Upper lobe of right lung (tissue), 1 donor: ENCODE measurements at places on chromosomes 5 and 9.

- H3K4me1 ChIP-seq = no peaks in the 10 kb centered on the region
- H3K4me3 ChIP-seq = no peak overlapping the region
- H3K27ac ChIP-seq = no peak overlapping the region
- no peaks in the 10 kb centered on the region for H3K27me3 ChIP-seq
- H3K36me3 ChIP-seq = no peaks in the 10 kb centered on the region
- no peak for DNase-seq
These were observed 4.0 kb upstream of the TEX48 start for GRCh38 chr9:114685951-114686350.

- H3K4me1 ChIP-seq = peaks cover 7% of the 10 kb centered on the region
- DNase-seq = no peak
- H3K27ac ChIP-seq = no peak overlapping the region
- no peak overlapping the region for H3K4me3 ChIP-seq
- H3K27me3 ChIP-seq = no peaks in the 10 kb centered on the region
These were observed 145.9 kb downstream of the ROR2 start for GRCh38 chr9:91803970-91804752.

GRCh38 chr5:160188141-160189015 lies 40.9 kb upstream of the FABP6 start:
- H3K4me1 ChIP-seq = peaks cover 3% of the 10 kb centered on the region
- H3K36me3 ChIP-seq = no peaks in the 10 kb centered on the region
- peak overlapping the region; percentile 57 for H3K4me3 ChIP-seq
- H3K27ac ChIP-seq = peak overlapping the region; percentile 80

GRCh38 chr5:14824499-14824898 lies 47.1 kb downstream of the ANKH start:
- DNase-seq = no peak
- no peak overlapping the region for H3K27ac ChIP-seq
- H3K4me1 ChIP-seq = no peaks in the 10 kb centered on the region
- no peaks in the 10 kb centered on the region for H3K27me3 ChIP-seq
- no peaks in the 10 kb centered on the region for H3K36me3 ChIP-seq

- no peak overlapping the region for H3K4me3 ChIP-seq
- H3K4me1 ChIP-seq = peaks cover 40% of the 10 kb centered on the region
- no peaks in the 10 kb centered on the region for H3K27me3 ChIP-seq
- no peak for DNase-seq
- peak overlapping the region; percentile 66 for H3K27ac ChIP-seq
These were observed 41.0 kb downstream of the CCNJL start for GRCh38 chr5:160271396-160271795.

DNA sequence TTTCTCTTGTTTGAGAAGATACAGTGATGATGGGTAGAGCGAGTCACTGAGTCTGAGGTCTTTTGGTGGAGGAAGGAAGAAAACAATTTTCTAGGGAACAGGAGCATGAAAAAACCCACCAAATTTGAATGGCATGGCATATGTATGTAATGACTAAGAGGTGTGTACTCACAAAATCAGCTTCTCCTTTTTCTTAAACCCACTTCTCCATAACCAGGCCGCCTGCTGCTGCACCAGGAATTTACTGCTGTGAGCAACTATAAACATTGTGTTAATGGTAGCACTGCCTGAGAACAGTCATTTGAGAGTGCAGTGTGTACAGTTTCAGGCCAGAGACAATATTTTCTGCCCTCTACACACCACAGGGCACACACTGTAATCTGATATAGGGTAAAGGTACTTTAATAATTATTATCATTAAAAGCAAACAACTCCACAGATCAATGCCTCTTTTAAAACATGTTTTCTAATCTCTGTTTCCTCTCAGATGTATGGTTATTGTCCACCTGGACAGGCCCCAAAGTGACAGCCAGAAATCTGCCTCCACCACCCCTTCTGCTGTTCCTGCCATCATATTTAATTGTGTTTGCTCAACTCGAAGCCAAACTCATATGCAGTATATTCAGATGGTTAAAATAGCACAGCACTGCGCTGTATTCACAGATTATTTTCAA lies 241.6 kb downstream of the KIAA0825 start:
- no peaks in the 10 kb centered on the region for H3K4me1 ChIP-seq
- no peaks in the 10 kb centered on the region for H3K36me3 ChIP-seq
- DNase-seq = no peak
- no peak overlapping the region for H3K27ac ChIP-seq

GRCh38 chr9:72383978-72384709 lies 19.1 kb upstream of the ZFAND5 start:
- no peak overlapping the region for H3K27ac ChIP-seq
- no peaks in the 10 kb centered on the region for H3K36me3 ChIP-seq
- no peaks in the 10 kb centered on the region for H3K27me3 ChIP-seq
- no peak for DNase-seq
- no peak overlapping the region for H3K4me3 ChIP-seq

GRCh38 chr5:95403996-95404395 lies 12.8 kb downstream of the FAM81B start:
- no peaks in the 10 kb centered on the region for H3K27me3 ChIP-seq
- H3K4me3 ChIP-seq = no peak overlapping the region
- H3K4me1 ChIP-seq = no peaks in the 10 kb centered on the region
- H3K36me3 ChIP-seq = no peaks in the 10 kb centered on the region
- no peak for DNase-seq
- no peak overlapping the region for H3K27ac ChIP-seq

DNA sequence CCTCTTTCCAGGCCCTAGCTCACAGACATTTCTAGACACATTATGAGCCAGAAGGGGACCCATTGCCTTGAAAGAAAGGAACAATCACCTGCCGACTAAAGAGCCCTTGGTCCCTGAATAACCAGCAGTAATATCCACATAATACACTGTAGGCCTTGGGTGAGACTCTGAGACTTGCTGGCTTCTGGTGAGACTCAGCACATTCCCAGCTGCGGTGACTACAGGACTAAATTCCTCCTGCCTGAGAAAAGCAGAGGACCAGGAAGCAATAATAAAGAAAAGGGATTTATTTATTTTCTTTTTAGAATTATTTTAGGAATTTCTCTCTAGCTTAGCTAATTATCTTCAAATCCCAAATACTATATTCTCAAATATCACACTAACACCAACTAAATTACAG lies 87.8 kb upstream of the RGS7BP start:
- H3K36me3 ChIP-seq = no peaks in the 10 kb centered on the region
- H3K27ac ChIP-seq = no peak overlapping the region
- no peak for DNase-seq
- H3K4me1 ChIP-seq = no peaks in the 10 kb centered on the region
- H3K4me3 ChIP-seq = no peak overlapping the region

DNA sequence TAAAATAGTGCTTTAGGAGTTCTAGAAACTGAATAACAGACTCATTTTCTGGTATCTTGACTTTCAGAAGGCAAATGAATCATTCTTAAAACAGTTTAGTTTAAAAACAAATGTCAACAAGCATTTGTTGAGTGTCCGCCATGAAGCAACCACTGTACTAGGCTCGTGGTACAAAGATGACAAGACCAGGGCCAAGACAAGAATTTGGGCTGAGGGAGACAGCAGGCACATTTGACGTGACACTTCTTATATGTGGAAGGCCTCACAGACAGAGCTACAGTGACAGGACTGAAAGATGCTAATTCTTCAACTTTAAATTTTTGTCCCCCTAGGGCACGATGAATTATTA lies 14.4 kb upstream of the ZNF131 start:
- DNase-seq = no peak
- H3K4me3 ChIP-seq = no peak overlapping the region
- H3K36me3 ChIP-seq = no peaks in the 10 kb centered on the region
- H3K27ac ChIP-seq = no peak overlapping the region

DNA sequence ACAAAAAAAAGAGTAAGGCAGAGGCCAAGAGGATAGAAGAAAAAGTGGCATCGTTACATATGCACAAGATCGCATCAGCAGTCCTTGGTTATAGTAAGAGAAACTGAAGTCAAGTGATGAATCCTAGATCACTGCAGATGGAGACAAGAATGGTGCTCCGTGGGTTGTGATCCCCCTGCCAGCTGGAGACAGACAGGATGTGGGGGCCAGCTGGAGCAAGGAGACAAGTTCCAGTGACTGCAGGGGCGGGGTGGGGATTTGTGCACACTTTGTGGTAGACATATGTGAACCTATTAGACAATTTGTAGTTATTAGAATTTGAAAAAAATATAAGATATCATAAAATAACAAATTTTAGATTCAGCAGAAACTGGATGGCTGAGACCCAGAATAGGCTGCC lies 697.9 kb upstream of the ADAMTS16 start:
- no peak overlapping the region for H3K4me3 ChIP-seq
- no peaks in the 10 kb centered on the region for H3K27me3 ChIP-seq
- no peak for DNase-seq
- no peak overlapping the region for H3K27ac ChIP-seq
- H3K4me1 ChIP-seq = no peaks in the 10 kb centered on the region

GRCh38 chr5:63055421-63055820 lies 476.8 kb downstream of the LRRC70 start:
- no peaks in the 10 kb centered on the region for H3K4me1 ChIP-seq
- no peaks in the 10 kb centered on the region for H3K27me3 ChIP-seq
- H3K36me3 ChIP-seq = no peaks in the 10 kb centered on the region
- no peak overlapping the region for H3K27ac ChIP-seq
- no peak overlapping the region for H3K4me3 ChIP-seq
- DNase-seq = no peak

DNA sequence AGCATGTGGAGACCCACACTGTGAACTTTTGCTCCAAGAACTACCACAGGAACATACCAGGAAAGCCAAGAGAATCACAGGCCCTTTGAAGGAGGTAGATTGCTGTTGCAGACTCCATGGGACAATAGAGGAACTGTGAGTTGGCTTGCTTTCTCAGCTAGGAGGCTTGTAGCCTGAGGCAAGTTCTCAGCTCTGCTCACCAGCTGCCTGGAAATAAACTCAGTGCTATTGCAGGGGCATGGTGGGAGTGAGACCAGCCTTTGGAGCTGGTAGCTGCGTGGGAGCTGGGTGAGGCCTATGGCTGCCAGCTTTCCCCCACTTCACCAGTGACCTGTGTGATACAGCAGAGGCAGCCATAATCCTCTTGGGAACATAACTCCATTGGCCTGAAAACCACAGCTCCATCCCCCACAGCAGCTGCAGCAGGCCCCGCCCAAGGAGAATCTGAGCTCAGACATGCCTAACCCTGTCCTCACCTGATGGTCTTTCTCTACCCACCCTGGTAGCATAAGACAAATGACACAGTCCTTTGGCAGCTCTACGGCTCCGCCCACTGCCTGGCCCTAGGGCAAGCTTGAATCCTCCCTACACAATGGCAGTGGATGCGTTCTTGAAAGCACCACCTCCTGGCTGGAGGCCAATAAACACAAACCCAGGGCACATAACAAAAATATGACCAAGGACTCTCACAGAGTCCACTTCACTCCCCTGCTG lies 389.5 kb downstream of the KIF4B start:
- no peaks in the 10 kb centered on the region for H3K4me1 ChIP-seq
- DNase-seq = no peak
- no peak overlapping the region for H3K27ac ChIP-seq
- H3K36me3 ChIP-seq = no peaks in the 10 kb centered on the region

- H3K4me3 ChIP-seq = no peak overlapping the region
- no peaks in the 10 kb centered on the region for H3K4me1 ChIP-seq
- DNase-seq = no peak
- H3K27ac ChIP-seq = no peak overlapping the region
- no peaks in the 10 kb centered on the region for H3K36me3 ChIP-seq
These were observed 446.6 kb downstream of the ARHGEF28 start for GRCh38 chr5:74072646-74073045.

- no peak for DNase-seq
- peaks cover 39% of the 10 kb centered on the region for H3K4me1 ChIP-seq
- H3K27me3 ChIP-seq = no peaks in the 10 kb centered on the region
- H3K36me3 ChIP-seq = no peaks in the 10 kb centered on the region
- H3K27ac ChIP-seq = peak overlapping the region; percentile 61
These were observed 665.5 kb upstream of the ZNF608 start for GRCh38 chr5:125411744-125412560.

- no peaks in the 10 kb centered on the region for H3K27me3 ChIP-seq
- no peak overlapping the region for H3K4me3 ChIP-seq
- DNase-seq = no peak
- peaks cover 41% of the 10 kb centered on the region for H3K4me1 ChIP-seq
- H3K27ac ChIP-seq = peak overlapping the region; percentile 49
These were observed 63.2 kb downstream of the SERINC5 start for GRCh38 chr5:80192507-80193241.

- no peak for DNase-seq
- H3K4me1 ChIP-seq = no peaks in the 10 kb centered on the region
- H3K27ac ChIP-seq = no peak overlapping the region
- H3K36me3 ChIP-seq = no peaks in the 10 kb centered on the region
- H3K4me3 ChIP-seq = no peak overlapping the region
These were observed 171.4 kb downstream of the TLE1 start for GRCh38 chr9:81517954-81518353.

DNA sequence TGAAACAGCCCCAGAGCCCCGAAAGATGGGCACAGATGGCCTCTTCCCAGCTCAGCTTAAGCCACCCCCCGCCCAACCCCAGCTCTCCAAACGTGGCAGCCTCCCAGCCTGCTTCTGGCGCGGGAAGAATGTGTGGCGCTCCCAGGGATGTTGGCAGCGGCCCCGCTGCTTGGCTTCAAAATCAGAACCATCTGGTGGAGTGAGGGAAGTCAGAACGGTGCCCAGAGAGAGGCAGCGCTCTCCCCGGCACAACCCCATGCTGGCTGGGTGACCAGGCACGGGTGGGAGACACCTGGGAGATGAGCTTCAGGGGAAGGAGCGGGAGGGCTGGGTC lies 72.7 kb upstream of the ORM1 start:
- H3K4me3 ChIP-seq = no peak overlapping the region
- no peaks in the 10 kb centered on the region for H3K27me3 ChIP-seq
- H3K4me1 ChIP-seq = peaks cover 14% of the 10 kb centered on the region
- peak; percentile 91 for DNase-seq

DNA sequence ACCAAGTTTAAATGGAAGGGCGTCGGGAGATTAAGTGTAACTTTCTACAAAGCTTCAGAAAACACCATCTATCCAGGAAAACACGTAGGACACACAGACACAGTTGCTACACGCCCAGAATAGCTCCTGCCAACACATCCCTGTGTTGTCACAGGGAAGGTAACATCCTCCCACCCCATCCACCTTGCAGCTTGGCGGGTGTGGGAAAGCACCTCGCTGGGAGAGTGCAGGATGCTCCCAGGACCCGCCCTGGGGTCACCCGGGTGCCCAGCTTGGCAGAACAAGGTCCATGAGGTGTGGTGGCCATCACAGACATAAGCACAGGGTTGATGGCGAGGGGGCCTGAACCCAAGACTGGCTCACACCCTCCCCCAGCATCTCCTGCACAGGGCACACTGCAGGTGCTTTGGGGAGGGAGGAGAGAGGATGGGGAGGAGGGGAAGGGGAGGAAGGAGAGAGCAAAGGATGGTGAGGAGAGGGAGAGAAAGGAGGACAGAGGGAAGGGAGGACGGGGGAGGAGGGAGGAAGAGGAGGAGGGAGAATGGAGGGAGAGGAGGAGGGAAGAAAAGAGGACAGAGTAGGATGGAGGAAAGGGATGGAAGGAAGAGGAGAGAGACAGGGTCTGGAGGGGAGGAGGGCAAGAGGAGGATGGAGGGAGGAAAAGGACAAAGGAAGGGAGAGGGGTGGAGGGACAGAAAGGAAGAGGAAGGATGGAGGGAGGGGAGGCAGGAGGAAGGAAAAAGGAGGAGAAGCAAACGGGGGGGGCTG lies 37.2 kb downstream of the GOLM1 start:
- no peaks in the 10 kb centered on the region for H3K27me3 ChIP-seq
- DNase-seq = no peak
- no peak overlapping the region for H3K4me3 ChIP-seq
- H3K4me1 ChIP-seq = no peaks in the 10 kb centered on the region

- H3K27me3 ChIP-seq = no peaks in the 10 kb centered on the region
- H3K4me1 ChIP-seq = no peaks in the 10 kb centered on the region
- no peak overlapping the region for H3K4me3 ChIP-seq
- DNase-seq = no peak
- no peaks in the 10 kb centered on the region for H3K36me3 ChIP-seq
These were observed 20.3 kb downstream of the NCS1 start for GRCh38 chr9:130192382-130192999.

GRCh38 chr5:97098922-97099321 lies 43.5 kb downstream of the LIX1 start:
- no peak overlapping the region for H3K27ac ChIP-seq
- H3K27me3 ChIP-seq = no peaks in the 10 kb centered on the region
- H3K4me1 ChIP-seq = no peaks in the 10 kb centered on the region
